ENCODE measurements at places on chromosomes 12 and 14. TPM values are rescaled to one million over a fixed set of nuclear protein-coding genes. Genes with fewer than 3 reads are reported as not detected.

SVOP gene
- total RNA-seq: not detected

TMCC3 gene
- 30.9 TPM for total RNA-seq

CERS5 gene
- 36.0 TPM for total RNA-seq

BICD1 gene
- total RNA-seq: 8.5 TPM

GYS2 gene
- not detected for total RNA-seq

CCDC197 gene
- not detected for total RNA-seq

CLEC4D gene
- total RNA-seq: not detected

IL22 gene
- total RNA-seq: not detected

PAH gene
- total RNA-seq: not detected

ANKRD33 gene
- 0.09 TPM for total RNA-seq

FAM181A gene
- not detected for total RNA-seq

CEP290 gene
- 6.7 TPM for total RNA-seq

OAS3 gene
- 5.5 TPM for total RNA-seq

PPP1CC gene
- total RNA-seq: 124 TPM

SLC25A21 gene
- 0.09 TPM for total RNA-seq

CCDC196 gene
- total RNA-seq: not detected
